CD4-positive, CD25-positive, alpha-beta regulatory T cell (primary cell): ENCODE measurements at places on chromosomes 4 and X.

DNA sequence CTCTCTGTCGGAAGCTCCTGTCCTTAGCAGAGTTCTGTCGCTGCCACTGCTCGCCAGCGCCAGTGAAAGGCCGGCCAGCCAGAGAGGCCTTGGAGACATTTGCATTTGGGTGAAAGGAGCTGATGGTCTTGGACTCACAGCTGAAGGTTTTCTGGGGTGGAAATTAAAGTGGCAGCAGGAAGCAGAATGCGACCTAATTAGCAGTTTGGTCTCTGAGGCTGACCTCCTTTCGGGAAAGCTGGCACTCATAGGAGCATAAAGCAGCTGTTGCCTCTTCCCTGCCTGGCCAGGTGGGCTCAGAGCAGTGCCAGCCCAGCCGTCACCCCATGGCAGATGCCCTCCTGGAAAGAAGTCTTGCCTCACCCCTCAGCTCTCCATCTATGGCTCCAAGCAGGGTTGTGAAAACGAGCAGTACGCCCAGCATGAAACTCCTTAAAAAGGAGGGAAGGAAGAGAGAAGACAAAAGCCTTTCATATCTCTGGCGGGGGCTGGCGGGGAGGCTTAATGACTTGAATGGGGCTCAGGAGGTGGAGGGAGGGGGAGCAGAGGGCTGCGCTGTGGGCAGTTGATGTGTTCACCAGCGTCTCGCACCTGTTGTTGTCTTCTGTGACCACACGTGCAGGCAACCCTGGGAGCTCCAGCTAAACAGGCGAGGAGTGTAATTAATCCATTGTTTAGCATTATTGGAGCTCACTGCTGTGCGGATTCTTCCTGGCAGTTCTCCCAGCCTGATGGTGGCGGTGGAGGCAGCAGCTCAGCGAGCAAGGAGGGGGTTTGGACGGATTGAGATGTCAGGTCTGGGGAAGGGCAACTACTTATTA lies 264.0 kb downstream of the MID1IP1 start:
- DNase-seq, result no peak

DNA sequence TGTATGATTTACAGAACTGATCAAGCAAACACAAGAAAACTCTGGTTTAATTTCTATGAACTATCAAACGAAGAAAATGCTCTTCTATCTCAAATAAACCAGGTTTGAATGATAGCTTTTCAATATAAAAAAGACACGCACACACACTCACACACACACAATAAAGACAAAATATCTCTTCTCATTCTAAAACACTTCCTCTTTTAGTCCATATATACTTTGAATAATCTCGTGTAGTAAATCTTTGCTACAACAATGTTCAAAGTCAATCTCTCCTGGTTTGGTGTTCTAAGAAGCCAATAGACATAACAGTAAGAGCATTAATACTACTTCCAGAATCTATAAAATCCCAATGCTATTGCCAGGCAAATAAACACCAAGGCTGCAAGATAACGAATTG lies 13.3 kb downstream of the CXCL2 start:
- DNase-seq, result no peak

- DNase-seq, result no peak
These were observed 88.1 kb upstream of the MAB21L2 start for GRCh38 chr4:150493851-150494250.

GRCh38 chr4:102344520-102344953 lies 745 bp downstream of the SLC39A8 start:
- DNase-seq, result peak; percentile 78

DNA sequence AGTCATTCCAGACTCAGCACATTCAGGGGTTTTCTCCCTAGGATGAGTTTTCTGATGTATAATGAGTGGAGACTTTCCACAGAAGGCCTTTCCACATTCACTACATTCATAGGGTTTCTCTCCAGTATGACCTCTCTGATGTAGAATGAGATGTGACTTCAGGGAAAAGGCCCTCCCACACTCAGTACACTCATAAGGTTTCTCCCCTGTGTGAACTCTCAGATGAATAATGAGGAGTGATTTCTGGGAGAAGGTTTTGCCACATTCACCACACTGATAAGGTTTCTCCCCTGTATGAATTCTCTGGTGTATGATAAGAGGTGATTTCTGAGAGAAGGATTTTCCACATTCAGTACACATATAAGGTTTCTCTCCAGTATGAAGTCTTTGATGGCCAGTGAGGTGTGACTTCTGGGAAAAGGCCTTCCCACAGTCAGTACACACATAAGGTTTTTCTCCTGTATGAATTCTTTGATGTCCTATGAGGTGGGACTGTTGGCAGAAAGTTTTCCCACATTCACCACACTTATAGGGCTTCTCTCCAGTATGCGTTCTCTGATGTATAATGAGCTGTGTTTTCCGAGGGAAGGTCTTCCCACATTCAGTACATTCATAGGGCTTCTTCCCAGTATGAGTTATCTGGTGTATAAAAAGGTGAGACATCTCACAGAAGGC lies 12.7 kb downstream of the ZNF630 start:
- DNase-seq, result no peak

- no peak for DNase-seq
These were observed 294.1 kb upstream of the SFRP2 start for GRCh38 chr4:154082760-154083535.

DNA sequence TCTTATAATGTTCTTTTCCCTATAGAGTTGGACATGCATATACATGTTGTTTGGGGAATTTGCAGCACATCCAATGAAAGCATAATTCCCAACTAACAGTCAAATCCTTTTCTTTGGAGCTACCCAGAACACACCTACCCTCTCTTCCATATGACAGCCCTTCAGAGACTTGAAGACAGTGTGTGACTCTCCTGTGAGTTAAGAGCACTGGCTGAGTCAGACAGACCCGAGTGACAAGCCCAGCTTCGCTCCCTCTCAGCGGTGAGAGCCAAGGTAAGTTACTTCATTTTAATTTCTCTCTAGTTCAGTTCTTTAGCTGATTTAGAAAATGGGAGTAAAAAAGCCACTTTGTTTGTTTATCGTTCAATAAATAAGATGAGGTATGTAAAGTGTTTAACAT lies 86.3 kb downstream of the RTL9 start:
- no peak for DNase-seq

DNA sequence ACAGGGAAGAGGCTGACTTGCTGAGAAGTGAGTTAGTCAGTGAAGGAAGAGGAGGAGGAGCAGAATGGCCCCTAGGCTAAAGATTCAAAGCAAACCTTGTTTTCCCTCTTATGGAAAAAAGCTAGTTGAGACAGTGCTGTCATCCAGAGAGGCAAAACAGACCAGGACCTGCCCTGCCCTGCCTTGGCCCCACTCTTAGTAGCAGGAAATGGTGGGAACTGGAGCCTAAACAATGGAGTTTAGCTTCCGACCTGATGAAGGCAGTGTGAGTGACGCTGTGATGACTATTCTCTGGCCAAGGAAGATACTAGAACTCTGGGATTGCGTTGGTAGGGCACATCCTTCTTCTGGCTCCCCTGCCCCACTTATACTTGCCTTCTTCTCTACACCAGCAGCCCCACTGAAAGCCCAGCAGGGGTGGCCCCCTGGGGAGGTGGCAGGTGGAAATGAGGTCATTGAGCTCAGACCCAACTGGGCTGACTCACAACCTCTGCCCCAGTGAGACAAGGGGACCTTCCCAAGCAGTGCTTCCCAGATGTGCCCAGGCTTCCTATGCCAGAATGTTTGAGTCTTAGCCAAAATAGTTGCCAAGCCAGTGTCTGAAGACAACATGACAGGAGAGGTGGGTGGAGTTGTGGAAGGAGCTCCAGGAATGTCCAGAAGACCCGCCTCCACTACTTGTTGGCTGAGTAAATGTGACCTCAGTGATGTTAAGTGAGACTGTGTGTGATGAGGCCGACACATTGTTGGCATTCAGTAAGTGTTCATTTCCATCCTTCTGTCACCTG lies 38.8 kb downstream of the MSN start:
- no peak for DNase-seq

DNA sequence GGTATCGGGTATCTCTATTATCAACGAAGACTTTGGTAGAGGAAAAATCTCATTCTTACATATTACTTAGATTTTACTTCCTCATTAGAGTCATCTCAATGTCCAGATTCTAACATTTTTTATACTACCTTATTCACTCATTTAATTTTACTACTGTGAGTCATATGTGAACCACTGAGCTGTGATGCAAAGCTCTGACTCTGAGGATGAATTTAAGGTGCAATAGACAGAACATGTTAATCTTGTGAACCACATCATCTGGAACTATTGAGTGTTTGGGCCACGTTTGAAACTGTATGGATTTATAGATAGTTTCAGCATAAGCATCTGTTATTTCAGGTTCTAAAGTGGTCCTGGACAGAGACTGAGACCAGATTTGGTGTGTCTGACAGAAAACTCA lies 78.4 kb downstream of the PWWP3B start:
- no peak for DNase-seq

- DNase-seq, result no peak
These were observed 27.5 kb downstream of the RAB33B start for GRCh38 chr4:139481465-139481864.

- no peak for DNase-seq
These were observed 55.5 kb downstream of the SCML1 start for GRCh38 chrX:17792826-17793225.
